Ascending aorta (tissue), 2 donors: ENCODE measurements at places on chromosomes 5 and 9. TPM values are rescaled to one million over a fixed set of nuclear protein-coding genes. Genes with fewer than 3 reads are reported as not detected.

The PCDHAC1 gene
- total RNA-seq: 0.32 TPM

GRCh38 chr5:179858241-179858585 is 404 bp downstream of the MRNIP start:
- DNase-seq: no peak

The SEC24A gene
- 21.2 TPM for total RNA-seq

DNA sequence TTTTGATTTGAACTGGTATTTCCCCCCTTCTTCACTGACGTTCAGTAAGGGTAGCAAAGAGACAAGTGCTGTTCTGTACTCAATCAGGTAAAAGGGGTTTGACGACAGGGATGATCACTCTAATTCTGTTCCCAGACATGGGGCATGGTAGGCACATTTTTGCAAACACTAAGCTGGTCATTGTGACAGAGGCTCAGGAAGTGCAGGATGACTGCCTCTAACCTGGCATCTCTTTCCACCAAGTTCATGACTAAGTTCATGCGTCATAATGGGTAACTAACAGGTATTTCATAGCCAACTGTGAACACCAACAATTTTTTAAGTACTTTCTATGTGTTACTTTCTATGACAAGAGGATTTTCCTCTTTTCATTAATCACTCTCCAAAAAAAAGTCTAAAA is 166.5 kb downstream of the MAPKAP1 start:
- no peak for DNase-seq

- DNase-seq: no peak
Measured at GRCh38 chr5:4700069-4700468, 440.1 kb upstream of the ADAMTS16 start.

The BTNL8 gene
- not detected for total RNA-seq

DNA sequence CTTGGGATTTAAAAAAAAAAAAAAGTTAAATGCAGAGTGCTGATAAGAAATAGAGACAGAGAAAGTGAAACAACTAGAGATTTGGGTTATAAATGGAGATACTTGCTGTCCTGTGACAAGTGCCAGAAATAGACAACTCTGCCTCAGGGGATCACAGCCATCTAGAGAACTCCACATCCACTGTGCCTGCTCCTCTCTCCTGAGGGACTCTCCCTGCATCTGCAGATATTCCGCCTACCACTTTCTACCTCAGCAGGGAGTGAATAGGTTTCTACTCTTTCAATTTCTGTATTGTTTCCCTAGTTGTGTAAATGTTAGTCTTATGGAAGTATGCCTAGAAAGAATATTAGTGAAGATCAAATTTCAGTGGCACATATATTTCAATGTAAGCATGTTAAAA is 307.2 kb downstream of the HTR1A start:
- DNase-seq: no peak

- no peak for DNase-seq
Measured at GRCh38 chr5:44909004-44909403, 100.3 kb downstream of the MRPS30 start.
